ENCODE measurements at places on chromosomes 16 and 17.

- DNase-seq = no peak
These were observed 583.0 kb upstream of the CDH11 start for GRCh38 chr16:65704866-65705265.

- no peak for DNase-seq
These were observed 104.5 kb upstream of the CIBAR2 start for GRCh38 chr16:85216522-85217375.

- no peak for DNase-seq
These were observed 22.8 kb upstream of the PHKG2 start for GRCh38 chr16:30725418-30725792.

GRCh38 chr16:84253173-84253572, 13.4 kb upstream of the KCNG4 start:
- no peak for DNase-seq

- DNase-seq = no peak
These were observed 964.4 kb upstream of the GOT2 start for GRCh38 chr16:59698346-59699020.

All from T1000 (cell line).